ENCODE measurements at places on chromosomes 13 and 19. TPM values are rescaled to one million over a fixed set of nuclear protein-coding genes. Genes with fewer than 3 reads are reported as not detected.
A peak's percentile ranks its signal among the peaks of the same experiment; 100 is the strongest.

DNA sequence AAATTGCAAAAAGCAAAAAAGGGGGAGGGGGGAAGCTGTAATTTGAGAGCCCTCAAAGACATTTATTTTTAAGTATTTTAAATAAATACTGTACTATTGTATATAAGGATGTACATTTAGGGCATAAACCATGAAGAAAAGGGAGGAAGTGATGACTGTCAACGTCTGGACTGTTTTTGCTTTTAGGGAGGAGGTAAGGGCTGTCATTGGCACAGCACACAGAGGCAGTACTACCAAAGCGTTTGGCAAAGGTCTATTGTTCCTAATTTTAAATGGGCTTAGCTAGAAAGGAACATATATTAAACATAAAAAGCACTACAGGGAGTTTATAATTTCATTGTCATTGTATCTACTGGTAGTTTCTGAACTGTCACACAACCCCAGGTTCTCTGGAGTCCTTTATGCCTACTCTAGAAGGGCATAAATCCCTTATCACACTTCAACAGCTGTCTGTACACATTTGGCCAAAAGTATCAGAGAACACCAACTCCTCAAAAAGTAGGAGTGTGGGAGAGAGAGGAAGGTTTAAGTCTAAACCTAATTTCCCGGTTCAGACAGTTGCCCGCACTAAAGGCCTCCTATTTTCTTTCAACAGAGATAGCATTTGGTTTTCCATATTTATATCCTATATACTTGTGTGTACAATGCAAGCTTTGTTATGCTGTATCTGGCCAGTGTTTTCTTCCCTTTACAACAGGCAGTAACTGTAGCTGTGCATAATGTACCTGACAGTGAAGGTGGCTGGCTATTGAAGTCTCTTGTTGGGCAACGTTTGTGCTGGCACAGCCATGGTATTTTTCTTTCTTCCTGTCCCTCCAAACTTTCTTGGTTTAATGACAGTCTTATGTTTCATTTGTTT is 406.2 kb downstream of the KLF5 start:
- no peak for DNase-seq

DNA sequence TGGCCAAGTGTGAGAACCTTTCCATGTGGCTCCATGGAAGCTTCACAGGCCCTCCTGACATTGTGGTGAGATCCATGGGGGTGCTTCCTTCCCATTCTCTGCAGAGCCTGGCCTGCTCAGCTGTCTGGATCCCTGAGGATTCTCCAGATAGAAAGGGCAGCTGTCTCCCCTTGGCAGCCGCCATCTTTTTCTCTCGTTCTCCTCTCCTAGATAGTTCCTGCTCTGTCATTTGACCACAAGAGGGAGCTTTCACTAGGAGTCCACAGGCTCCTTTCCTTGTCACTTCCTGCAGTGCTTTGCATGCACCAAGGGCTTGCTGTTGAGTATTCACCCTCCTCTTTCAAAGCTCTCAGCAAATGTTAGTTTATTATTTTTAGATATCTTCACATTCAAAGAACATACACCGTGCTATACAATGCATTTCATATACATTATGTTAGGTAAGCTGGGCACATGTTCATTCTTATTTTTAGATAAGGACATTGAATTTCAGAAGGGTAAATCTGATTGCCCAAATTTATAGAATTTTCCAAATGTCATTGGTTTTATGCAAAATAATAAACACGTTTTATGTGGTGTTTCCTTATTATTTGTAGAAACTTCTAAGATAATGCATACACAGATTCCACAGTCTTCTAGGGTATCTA is 133.2 kb downstream of the FRY start:
- DNase-seq, result no peak

DNA sequence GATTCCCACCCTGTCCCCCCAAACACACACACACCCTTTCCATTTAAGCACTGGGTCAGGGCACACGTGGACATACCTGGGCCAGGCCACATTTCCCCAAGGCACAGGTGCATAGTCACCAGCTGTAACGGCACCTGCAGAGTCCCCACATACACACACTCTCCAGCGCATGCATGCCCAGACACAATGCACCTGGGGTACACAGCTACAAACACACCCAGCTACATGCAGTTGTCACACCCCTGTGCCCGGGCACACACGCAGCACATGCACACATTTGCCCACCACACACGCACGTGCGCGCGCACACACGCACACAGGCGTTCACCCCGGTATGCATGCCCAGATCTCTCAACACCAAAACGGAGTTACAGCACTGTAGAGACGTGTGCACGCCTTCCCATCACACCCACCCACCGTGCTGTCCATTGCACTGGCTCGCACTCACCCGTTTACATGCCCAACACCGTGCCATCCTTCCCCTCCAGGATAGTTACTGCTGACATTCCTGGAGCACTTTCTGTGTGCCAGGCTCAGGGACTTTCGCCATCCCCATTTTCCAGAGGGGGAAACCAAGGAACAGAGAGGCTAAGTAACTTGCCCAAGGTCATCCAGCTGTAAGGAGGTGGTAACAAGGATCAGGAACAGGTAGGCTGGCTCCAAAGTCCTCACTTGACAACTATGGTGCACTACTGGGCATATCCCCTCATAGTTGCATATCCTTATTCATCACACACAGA is 749 bp upstream of the SHANK1 start:
- no peak for DNase-seq

- DNase-seq, result no peak
Measured at GRCh38 chr19:54616821-54617560, 13.3 kb upstream of the LILRB1 start.

GRCh38 chr19:54030895-54031586 is 32.7 kb downstream of the VSTM1 start:
- DNase-seq, result no peak

Gene AXL
- 61.1 TPM for total RNA-seq

- peak; percentile 86 for DNase-seq
Measured at GRCh38 chr13:113666951-113667701, at the start of gene GRK1. TSS of gene GRK1 (plus strand) at chr13:113667219. CDS start at chr13:113667387, 168 bp downstream.

- DNase-seq, result no peak
Measured at GRCh38 chr13:103066781-103067345, 646 bp upstream of the SLC10A2 start.

DNA sequence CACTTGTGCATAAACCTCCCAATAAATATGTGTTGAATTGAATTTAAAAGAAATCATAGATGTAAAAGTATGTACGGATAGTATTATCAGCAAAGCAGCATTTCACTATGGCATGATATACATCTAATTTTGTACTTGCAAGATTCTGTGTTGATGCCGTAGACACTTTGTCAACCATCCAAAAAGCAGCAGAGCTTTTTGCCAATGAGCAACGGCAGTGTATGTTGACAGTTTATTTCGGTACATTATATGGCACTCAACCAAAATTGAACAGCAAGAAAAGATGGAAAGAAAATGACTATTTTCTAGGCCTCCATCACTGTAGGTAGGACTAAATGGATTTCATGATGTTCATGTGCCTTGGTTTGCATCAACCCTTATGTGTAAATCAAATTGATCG is 543.7 kb downstream of the DACH1 start:
- no peak for DNase-seq

DNA sequence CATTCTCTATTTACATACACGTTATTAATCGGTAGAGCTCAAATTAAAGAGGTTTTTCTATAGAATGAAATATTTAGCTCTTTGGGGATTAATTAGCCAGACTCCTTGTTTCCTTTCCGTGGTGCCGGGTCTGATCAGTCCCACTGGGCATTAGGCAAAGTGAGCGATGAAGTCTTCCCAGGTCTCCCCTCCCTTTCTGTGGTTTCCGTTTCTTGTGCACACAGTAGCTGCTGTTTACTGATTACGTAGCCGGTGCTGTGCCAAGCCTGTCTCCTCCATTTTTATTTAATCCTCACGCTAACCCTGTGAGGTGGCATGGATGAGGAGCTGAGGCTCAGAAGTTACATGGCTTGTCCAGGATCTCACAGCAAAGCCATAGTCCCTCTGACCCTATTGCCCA is 9.0 kb downstream of the SLC25A15 start:
- DNase-seq, result no peak

GRCh38 chr19:35879770-35880317 is 11.5 kb downstream of the APLP1 start:
- DNase-seq, result peak; percentile 96

GRCh38 chr19:2419754-2420153 is 7.6 kb downstream of the TIMM13 start:
- no peak for DNase-seq

DNA sequence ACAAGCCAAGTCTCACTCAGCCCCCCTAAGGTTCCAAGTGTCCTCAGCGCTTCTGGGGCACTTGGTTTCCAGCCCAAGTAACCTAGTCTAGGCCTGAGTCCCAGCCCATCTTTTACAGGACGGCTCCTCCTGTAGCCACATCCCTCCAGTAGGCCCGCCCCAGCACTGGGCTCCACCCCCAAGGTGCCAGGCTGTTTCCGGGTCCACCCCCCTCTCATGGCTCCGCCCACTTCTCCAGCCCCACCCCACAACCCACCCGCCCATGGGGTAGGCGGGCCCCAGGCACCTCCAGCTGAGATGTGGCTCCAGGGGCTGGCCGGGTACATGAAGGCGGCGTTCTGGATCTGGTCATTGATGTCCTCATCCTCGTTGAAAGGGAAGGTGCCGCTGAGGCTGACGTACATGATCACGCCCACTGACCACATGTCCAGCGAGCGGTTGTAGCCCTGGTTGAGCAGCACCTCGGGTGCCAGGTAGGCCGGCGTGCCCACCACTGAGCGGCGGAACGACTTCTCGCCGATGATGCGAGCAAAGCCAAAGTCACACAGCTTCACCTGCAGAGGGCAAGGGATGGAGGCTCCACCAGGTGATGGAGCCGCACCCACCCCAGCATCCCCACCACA is 17.2 kb upstream of the DACT3 start:
- no peak for DNase-seq

DNA sequence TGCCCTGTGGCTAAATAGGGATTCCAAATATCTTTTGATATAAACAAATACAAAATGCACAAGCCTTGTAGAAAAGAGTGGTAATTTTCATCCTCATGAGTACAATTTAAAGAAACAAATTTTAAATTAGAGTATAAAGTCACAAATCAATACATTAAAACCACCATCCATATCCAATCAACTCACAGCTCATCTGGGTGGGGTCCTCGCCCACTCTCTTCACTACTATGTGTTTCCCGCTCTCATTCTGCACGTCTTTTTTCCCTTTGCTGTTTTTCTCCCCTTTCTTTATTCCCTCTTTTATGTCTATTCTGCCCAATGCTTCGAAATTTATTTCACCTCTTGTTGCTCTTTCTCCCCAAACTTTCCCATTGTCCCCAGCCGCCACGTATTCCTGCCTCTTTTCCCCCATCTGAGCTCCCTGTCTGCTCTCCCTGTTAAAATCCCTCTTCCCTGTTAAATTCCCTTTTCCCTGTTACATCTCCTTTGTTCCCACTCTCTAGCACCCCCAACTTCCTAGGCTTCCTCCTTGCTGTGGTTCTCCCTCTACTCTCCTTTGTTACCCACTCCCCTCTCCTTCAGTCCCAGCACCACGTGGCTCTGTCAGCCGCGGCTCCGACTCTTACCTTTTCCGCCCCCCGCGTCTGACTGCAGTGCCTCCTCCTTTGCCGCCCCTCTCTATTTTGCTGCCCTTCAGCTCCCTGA is 1.3 kb downstream of the ZNF616 start:
- DNase-seq, result no peak

DNA sequence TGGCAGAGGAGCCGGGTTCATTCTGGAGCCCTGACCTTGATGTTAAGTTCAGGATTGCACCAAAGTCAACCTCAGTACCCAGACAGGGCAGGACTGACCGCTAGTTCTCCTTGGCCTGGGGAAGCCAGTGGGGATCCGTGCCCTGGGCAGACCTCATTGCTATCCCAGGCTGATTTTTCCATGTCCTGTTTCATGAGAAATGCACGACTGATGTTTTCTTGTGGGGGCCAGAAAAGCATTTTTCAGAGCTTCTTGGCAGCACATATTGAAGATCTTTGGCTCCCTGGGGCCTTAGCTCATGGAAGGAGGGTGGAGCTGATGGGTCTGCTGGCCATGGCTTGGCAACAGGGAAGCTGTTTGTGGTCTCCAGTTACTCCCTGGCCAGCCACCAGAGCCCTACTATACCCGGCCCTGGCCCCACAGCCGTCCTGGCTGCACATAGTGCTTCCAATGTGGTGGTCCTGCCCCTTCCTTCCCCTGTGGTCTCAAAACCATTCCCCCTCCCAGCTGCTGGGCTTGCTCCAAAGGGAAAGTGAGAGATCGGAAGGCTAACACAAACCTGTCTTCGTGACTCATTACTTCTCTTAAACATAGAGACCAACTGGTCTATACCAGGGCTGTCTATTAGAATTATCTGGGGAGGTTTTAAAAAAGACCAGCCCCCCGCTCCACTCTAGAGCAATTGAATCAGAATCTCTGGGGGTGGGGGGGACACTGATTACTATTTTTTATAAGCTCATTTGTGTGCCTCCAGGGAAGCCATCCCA is 11.2 kb downstream of the IL17D start:
- peak; percentile 88 for DNase-seq

Gene DAND5
- not detected for total RNA-seq

DNA sequence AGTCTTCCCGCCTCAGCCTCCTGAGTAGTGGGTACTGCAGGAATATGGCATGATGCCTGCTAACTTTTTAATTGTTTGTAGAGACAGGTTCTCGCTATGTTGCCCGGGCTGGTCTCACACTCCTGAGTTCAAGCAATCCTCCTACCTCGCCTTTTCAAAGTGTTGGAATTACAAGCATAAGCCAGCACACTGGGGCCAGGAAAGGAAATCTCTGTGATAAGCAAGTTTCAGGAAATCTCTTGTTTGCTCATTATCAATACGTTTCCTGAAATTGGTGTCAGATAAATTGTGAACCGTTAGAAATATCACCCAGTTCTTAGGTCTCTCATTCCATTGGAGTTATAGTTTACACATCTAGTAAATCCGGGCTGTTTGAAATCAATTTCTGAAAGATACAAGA is 14.2 kb downstream of the WBP4 start:
- no peak for DNase-seq

DNA sequence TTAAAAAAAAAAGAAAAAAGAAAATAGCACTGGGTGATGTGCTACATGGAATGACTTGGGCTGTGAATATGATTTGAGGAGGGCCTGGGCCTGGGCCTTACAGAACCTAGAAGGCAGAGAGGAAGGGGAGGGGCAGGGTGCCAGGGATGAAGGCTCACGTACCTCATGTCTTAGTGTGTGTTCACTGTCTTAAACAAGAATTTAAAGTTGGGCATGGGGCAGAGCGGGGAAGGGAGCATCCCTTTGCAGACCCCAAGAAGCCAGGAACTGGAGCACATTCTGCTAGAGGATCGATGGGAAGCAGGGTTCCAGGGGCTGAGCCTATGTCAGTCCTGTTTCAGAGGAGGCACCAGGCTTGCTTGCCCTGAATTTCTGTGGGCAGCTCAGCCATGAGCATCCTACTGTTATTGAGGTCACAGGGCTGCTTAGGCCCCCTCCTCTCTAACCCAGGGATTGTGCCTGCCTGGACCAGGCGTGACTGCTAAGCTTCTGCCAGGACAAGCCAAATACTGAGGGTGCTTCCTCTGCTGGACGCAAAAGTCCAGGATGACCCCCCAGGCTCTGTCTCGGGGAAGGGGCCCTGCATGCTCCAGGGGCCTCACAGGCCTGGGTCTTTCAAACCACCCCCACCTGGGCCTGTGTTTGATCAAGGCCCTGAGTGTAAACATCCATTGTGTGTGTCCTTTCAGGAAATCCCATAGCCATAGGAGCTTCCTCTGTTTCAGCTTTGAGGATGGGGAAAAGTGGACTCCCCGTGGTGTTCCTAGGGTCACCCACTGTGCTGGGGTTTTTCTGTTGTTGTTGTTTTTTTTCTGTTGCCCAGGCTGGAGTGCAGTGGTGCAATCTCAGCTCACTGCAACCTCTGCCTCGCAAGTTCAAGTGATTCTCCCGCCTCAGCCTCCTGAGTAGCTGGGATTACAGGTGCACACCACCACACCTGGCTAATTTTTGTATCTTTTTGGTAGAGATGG is 4.8 kb downstream of the LSR start:
- peak; percentile 82 for DNase-seq

Gene POSTN
- total RNA-seq, result 42.2 TPM

Data from mesenteric fat pad (tissue), 1 donor.